HTR-8/SVneo (cell line): ENCODE measurements at places on chromosomes 11 and 22.

- no peak for DNase-seq
Observed at GRCh38 chr11:126746443-126746842, 254.1 kb downstream of the KIRREL3 start.

GRCh38 chr11:117610045-117610444, 187.0 kb downstream of the DSCAML1 start:
- no peak for DNase-seq

GRCh38 chr22:46524203-46524740, 13.1 kb downstream of the CELSR1 start:
- DNase-seq, result no peak

DNA sequence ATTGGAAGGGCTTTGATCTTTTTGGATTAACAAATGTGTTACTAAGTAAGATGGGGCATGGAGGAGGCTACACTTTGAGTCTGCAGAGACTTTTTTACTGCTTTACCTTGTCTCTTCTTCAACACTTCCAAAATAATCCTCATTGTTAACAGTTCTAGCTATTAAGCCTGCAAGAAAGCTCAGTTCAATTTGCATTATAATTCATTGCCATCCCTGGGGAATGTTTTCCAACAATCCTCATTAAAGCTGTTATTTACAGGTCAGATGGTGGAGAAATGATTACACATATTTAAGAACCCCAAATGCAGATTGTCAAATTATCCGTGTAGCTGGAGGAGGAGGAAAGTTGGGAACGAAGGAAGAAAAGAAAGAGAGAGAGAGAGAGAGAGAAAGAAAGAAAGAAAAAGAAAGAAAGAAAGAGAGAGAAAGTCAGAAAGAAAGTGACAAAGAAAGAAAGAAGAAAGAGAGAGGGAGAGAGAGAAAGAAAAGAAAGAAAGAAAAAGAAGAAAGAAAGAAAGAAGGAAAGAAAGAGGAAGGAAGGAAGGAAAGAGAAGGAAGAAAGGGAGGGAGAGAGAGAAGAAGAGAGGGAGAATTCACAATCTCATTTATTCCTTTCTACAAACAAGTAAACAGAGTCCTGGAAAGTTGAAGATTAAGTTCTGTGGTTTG, 443.9 kb downstream of the INSC start:
- no peak for DNase-seq

GRCh38 chr11:70887542-70887827, 364.9 kb downstream of the SHANK2 start:
- no peak for DNase-seq
